Cortex of kidney (tissue), 1 donor: ENCODE measurements at places on chromosomes 2 and 18.

DNA sequence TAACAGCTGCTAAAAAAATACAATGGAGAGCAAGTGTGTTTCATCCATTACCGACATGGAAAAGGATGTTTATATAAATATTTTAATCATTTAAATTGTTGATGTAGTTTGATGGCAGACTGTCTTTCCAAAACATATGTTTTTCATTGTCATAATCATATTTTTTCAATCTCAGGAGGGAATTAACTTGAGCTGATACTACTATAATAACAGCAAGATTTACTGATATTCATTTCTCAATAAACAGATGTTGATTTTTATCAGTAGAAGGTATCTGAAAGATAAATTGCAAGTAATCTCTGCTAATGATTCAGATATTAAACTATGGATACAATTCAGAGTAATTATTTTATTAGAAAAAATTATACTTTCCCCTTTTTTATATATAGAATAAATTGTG is 274.9 kb upstream of the TMEFF2 start:
- no peak for DNase-seq

- DNase-seq, result no peak
Measured at GRCh38 chr2:86592547-86593230, 29.4 kb upstream of the CHMP3 start.

DNA sequence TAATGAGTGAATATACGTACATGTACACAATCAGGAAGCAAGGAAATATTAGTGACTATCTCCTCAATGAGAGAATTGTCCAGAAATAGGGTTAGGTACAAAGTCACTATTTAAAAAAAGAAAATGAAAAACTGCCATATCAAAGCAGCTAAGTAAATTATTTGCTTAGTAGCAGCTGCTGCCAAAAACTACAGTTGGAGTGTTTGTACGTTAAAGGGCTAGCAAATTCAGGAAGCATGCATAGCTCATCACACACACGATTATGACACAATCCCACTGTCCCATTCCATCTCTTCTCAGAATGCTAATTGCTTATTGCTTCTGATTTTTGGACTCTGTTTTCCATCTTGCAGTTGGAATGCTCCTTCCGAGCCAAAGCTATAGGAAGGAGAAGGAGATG is 2012.5 kb upstream of the LRRTM1 start:
- DNase-seq, result no peak

- DNase-seq, result no peak
Measured at GRCh38 chr2:152047824-152048471, 50.9 kb downstream of the CACNB4 start.
